ENCODE measurements at places on chromosomes 6 and 20.
A peak's percentile ranks its signal among the peaks of the same experiment; 100 is the strongest.

- DNase-seq, result no peak
Measured at GRCh38 chr6:117478853-117479231, 3.6 kb upstream of the DCBLD1 start.

DNA sequence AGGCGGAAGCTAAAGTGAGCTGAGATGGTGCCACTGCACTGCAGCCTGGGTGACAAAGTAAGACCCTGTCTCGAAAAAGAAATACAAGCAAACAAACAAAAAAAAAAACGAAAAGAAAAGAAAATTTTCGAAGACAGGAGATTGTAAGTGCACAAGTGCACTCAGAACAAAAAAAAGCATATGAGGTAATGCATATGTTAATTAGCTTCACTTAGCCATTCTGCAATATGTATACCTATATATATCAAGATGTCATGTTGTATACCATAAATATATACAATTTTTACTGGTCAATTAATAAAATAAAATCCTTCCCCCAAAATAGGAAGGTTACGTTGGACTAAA, 127.5 kb downstream of the RIN2 start:
- DNase-seq, result no peak

- no peak for DNase-seq
Measured at GRCh38 chr6:138104618-138105213, 2.5 kb downstream of the PERP start.

DNA sequence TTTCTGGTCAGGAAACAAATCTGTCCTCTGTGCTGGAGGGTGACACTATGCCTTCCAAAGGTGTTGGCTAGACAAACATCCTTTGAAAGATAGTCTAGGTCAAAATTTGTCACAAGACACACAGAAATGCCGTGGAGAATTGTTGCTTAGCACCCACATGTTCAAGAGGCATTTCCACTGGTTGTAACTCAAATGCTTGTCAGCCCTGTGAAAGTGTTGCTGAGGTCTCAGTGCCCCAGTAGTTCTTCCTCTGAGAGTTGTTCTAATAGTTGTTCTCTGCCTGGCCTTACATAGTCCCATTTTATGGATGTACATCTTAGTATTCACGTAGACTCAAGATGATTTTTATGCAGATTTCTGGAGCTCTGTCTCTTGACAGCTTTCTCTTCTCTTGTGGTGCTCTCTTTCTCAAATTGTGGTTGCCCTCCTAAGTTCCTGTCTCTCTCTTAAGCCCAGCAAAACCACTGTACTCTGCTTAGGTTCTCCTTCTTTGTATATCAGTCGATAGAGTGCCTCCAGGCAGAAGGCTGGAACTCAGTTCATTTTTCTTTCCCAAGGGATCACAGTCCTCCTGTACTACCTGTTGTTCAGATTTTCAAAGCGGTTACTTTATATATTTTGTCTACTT, 39.5 kb upstream of the REV3L start:
- DNase-seq, result no peak

- no peak for DNase-seq
Measured at GRCh38 chr20:38806855-38807655, 1.6 kb downstream of the PPP1R16B start.

DNA sequence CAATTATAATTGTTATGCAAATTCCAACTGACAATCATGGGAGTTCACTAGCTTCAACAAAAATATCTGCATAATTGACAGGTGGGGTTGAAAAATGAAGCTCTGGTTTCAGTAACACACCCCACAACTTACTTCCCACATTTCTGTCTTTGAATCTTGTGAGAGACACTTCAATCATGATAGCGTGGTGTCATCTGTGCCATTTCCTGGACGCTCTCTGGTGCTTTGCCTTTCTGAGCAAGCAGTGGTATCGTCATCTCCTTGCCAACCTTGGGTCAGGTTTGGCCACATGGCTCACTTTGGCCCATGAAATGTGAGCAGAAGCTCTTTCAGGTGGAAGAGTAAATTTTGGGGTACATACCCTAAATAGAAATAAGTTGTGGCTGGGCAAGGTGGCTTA, 10.2 kb downstream of the BMP7 start:
- DNase-seq, result no peak

- no peak for DNase-seq
Measured at GRCh38 chr6:125192610-125192930, 39.0 kb downstream of the TPD52L1 start.

- no peak for DNase-seq
Measured at GRCh38 chr6:160260803-160261450, 2.3 kb upstream of the SLC22A2 start.

DNA sequence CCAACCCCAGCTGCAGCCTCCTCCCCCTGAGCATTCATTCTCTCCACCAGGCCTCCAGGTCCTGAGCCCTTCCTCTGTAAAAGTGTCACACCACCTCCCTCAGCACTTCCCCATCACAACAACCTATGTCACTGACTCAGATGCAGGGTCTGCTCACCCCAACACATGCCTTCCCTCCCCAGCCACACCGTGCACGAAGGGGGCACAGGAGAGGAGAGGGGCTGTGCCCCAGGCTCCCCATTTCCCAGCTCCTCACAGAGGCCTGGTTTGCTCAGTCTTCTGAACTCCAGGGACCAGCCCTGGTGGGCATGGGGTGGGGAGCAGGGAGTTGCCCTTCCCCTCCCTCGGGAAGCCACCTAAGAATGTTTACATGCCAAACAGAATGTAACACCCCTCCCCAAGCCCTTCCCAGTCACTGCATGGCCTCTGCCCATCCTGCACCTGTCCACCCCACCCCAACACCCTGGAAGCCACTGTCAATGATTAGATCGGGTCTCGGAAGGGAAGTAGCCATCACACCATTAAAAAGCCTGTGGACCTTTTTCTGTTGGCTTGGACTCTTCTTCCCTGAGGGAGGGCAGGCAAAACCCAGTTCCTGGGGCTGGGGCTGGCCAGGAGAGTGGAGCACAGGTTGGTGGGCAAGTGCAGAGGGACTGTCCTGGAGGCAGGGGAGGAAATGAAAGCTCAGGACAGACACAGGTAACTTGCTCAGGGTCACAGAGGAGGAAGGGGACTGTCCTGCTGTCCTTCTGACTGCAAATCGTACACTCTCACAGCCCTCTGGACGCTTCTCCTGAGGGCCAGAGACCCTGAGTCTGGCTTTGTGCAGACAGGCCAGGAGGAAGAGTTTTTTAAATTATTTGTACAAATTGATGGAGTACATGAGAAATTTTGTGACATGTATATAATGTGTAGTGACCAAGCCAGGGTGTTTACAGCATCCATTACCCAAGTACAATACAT, 10.1 kb upstream of the SLC22A7 start:
- no peak for DNase-seq

DNA sequence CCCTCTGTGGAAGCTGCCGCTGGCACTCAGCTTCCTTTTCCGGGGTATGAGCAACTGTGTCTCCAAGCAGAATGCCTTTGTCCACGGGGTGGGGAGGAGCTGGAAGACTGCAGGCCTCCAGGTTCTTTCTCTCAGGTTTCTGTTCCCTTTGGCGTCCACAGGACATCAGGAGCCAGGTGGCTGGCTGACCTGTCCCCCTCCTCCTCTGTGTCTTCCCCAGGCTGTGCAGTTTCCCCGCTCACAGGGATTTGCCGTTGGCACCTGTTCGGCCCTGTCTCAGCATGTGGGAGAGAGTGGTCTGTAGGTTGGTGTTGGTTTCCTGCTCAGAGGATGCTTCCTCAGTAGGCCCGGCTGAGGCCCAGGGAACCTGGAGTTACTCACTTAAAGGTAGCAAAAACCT, 43.5 kb downstream of the CDS2 start:
- peak; percentile 27 for DNase-seq

GRCh38 chr6:140548366-140548765, 1173.9 kb upstream of the CITED2 start:
- no peak for DNase-seq

GRCh38 chr6:138923561-138923960, 64.5 kb downstream of the REPS1 start:
- DNase-seq, result no peak

DNA sequence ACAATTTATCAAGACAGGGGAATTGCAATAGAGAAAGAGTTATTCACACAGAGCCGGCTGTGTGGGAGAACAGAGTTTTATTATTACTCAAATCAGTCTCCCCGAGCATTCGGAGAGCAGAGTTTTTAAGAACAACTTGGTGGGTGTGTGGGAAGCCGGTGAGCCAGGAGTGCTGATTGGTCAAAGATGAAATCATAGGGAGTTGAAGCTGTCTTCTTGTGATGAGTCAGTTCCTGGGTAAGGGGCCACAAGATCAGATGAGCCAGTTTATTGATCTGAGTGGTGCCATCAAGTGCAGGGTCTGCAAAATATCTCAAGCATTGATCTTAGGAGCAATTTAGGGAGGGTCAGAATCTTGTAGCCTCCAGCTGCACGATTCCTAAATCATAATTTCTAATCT, 50.0 kb upstream of the ECI2 start:
- no peak for DNase-seq

GRCh38 chr6:139625998-139626975, 251.8 kb upstream of the CITED2 start:
- no peak for DNase-seq

- DNase-seq, result no peak
Measured at GRCh38 chr20:62360854-62361798, 6.0 kb downstream of the LAMA5 start.

DNA sequence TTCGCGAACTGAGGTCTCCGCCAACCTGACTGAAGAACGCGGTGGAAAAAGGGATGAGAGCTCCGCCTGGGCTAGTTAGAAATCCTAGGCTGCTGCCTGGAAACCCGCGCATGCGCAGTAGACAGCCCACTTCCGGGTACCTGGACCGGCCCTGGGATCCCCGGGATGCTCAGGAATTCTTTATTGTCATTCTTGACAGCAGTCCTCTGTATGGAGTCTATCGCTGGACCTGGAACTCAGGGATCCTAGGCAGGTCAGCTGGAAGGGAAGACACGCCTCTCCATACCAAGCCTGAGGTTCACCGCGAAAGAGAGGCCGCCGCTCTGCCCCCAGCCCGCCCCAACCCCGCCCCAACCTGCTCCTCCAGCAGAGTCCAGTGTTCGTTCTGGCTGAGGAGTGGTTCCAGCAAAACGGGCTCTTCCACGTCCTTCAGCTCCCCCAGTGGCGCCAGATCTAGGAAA, 1379.2 kb upstream of the DEFB115 start:
- DNase-seq, result peak; percentile 40

- no peak for DNase-seq
Measured at GRCh38 chr6:47073125-47074110, 31.3 kb upstream of the ADGRF1 start.

DNA sequence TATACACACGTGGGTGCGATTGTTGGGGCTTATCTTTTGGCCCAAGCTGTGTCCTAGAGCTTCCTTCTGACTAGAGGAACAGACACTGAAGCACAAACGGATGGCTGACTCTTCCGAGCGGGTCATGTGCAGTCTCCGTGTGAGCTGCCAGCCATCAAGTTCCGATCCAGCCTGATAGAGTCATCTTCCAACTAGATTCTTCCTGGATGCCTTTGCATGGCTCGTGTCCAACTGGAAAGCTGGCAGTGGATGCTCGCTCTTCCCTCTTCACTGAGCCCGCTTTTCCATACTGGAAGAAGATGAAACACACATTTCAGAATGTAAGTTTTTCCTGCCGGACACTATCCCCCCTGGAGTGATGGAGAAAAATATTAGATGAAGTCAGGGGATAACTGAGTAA, 148.1 kb downstream of the SCML4 start:
- DNase-seq, result no peak
